Naive thymus-derived CD8-positive, alpha-beta T cell (primary cell): ENCODE measurements at places on chromosomes 13 and 19.

GRCh38 chr19:46271481-46272197 is 25.2 kb upstream of the HIF3A start:
- H3K4me3 ChIP-seq, result no peak overlapping the region
- no peaks in the 10 kb centered on the region for H3K36me3 ChIP-seq
- H3K27me3 ChIP-seq, result peaks cover 40% of the 10 kb centered on the region
- no peak overlapping the region for H3K27ac ChIP-seq

DNA sequence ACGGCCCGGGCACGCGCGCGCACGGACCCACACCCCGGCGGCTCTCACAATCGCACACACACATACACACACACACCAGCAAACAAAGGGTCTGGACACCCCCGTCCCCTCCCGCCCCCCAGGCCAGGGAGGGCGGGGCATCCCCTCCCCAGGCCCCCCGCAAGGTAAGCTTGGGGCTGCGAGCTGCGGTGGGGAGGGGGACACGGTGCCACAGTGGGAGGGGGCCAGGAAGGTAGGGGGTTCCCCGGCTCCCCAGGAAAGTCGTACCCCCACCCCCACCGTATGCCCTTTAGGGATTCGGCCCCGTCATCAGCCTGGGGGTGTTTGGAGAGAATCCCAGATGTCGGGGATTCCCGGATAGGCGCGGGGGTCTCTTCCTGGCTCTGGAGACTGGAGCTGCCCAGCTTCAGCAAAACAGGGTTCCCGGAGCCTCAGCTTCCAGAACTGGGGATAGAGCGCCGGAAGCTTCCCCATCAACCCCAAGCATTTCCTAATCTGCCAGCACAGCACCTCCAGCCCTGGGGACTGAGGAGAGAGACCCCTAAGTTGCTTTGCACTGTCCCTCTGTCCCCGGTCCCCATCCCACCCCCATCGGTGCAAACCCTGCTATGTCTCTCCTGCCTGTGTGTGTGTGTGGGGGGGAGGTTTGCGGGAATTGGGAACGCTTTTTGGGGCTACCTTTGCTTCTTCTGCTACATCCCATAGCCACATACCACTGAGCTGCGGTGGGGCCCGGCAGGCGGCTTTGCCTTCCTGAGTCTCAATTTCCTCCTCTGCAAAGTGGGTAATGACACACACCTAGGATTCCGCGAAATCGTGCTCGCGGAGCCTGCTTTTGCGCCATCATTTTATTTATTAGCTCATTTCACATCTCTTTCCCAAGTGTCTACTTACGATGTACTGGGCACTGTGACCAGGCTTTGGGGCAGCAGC is 1.8 kb upstream of the CDC37 start:
- peak overlapping the region; percentile 82 for H3K27ac ChIP-seq
- no peaks in the 10 kb centered on the region for H3K36me3 ChIP-seq
- H3K4me3 ChIP-seq, result peak overlapping the region; percentile 91
- DNase-seq, result peak; percentile 39
- H3K4me1 ChIP-seq, result peaks cover 34% of the 10 kb centered on the region

- no peak overlapping the region for H3K27ac ChIP-seq
- H3K27me3 ChIP-seq, result peaks cover 17% of the 10 kb centered on the region
- H3K4me3 ChIP-seq, result no peak overlapping the region
- no peak for DNase-seq
These were observed 35.8 kb downstream of the ZIC5 start for GRCh38 chr13:99935772-99936171.

DNA sequence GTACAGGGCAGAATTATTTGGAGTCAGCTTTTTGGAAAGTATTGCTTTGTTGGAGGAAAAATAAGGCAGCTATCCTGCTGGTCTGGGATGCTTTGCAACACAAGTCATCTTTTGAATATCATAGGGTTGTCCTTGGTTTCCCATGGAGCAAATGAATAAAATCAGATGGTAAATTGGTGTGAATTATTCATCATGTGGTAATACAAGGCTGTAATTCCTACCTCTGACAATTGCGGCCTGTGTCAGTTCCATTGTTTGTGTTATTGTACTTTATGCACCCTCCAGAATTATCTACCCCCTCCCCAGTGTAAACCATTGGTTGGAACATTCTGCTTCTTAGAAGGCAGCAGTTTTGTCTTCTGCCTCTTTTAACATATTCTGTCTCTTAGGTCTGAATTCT is 46.2 kb downstream of the RNASEH2B start:
- H3K27ac ChIP-seq, result no peak overlapping the region
- H3K4me3 ChIP-seq, result no peak overlapping the region
- H3K27me3 ChIP-seq, result no peaks in the 10 kb centered on the region
- DNase-seq, result no peak

DNA sequence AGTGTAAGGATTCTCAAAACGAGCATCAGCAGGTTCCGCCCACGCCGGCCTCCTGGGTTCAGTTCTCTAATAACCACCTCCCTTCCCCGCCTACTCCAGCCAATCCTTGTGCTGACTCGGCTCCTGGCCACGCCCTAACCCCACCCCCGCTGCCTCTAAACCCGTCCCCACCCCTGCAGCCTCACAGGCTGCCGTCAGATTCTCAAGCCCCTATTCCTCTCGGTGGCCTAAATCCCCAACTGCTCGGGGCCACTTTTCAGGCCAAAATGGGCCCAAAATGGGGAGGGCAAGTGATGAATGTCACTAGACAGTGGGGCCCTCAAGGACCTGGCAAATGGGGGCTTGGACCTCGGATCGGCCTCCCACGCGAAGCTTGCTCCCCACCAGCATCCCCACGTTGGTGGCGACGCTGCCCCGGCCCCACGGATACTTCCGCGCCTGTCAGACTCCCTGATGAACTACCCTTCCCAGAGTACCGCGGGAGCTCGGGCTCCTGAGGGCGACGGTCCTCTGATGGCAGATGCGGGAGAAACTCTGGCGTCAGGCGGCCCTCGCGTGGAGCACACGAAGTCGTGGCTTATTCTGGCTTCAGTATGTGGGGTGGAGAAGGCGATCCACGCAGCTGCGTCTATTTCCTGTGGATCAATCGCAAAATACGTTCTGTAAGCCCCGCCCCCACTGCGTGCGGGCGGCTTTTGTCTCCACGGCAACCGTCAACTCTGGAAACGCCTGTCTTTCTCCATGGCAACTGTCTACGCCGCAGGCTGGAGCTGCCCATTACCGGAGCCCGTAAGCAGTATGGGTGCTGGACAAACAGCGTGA is 24.8 kb downstream of the ZNF473 start:
- H3K4me1 ChIP-seq, result peaks cover 14% of the 10 kb centered on the region
- H3K27me3 ChIP-seq, result no peaks in the 10 kb centered on the region
- H3K4me3 ChIP-seq, result peak overlapping the region; percentile 94

- H3K36me3 ChIP-seq, result no peaks in the 10 kb centered on the region
- H3K4me1 ChIP-seq, result no peaks in the 10 kb centered on the region
- no peak for DNase-seq
- no peak overlapping the region for H3K4me3 ChIP-seq
- no peak overlapping the region for H3K27ac ChIP-seq
These were observed 1444.1 kb downstream of the SLITRK5 start for GRCh38 chr13:89115307-89115706.

GRCh38 chr13:74575729-74576125 is 441.5 kb upstream of the KLF12 start:
- DNase-seq, result peak; percentile 71
- H3K4me3 ChIP-seq, result peak overlapping the region; percentile 71
- H3K36me3 ChIP-seq, result no peaks in the 10 kb centered on the region
- peaks cover 45% of the 10 kb centered on the region for H3K27me3 ChIP-seq
- peaks cover 14% of the 10 kb centered on the region for H3K4me1 ChIP-seq

GRCh38 chr19:7545904-7546303 is 10.4 kb downstream of the PNPLA6 start:
- DNase-seq, result no peak
- H3K4me1 ChIP-seq, result peaks cover 6% of the 10 kb centered on the region
- no peaks in the 10 kb centered on the region for H3K36me3 ChIP-seq
- H3K27me3 ChIP-seq, result no peaks in the 10 kb centered on the region
- peak overlapping the region; percentile 4 for H3K27ac ChIP-seq

- peaks cover 2% of the 10 kb centered on the region for H3K4me1 ChIP-seq
- no peak for DNase-seq
- H3K4me3 ChIP-seq, result no peak overlapping the region
- peaks cover 22% of the 10 kb centered on the region for H3K36me3 ChIP-seq
- no peak overlapping the region for H3K27ac ChIP-seq
These were observed 7.4 kb upstream of the IL4I1 start for GRCh38 chr19:49904136-49904535.

DNA sequence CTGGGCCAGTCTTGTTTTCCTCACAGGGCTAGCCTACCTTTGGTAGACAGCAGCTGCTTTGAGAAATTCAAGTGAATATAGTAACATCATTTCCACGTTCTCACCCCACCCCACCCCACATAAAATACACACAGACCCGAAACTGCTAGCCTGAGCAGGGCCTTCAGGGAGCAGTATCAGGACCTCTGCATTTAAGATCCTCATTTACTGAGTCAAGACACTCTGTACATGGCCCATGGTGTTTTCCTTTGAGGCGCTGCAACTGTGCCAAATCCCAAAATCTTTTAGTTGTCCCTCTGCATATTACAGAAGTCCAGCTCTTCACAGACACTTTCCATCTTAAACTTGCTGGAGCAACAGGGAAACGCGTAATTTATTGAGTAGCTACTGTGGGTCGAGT is 43.0 kb downstream of the ESD start:
- no peaks in the 10 kb centered on the region for H3K27me3 ChIP-seq
- H3K4me1 ChIP-seq, result peaks cover 35% of the 10 kb centered on the region
- no peak overlapping the region for H3K27ac ChIP-seq
- H3K4me3 ChIP-seq, result no peak overlapping the region
- DNase-seq, result no peak

- no peaks in the 10 kb centered on the region for H3K4me1 ChIP-seq
- H3K4me3 ChIP-seq, result no peak overlapping the region
- H3K36me3 ChIP-seq, result no peaks in the 10 kb centered on the region
- no peak overlapping the region for H3K27ac ChIP-seq
- no peak for DNase-seq
These were observed 137.5 kb downstream of the DCLK1 start for GRCh38 chr13:35993686-35994085.

GRCh38 chr19:56547535-56547934 is 8.8 kb downstream of the ZFP28 start:
- no peak for DNase-seq
- no peak overlapping the region for H3K27ac ChIP-seq
- H3K27me3 ChIP-seq, result no peaks in the 10 kb centered on the region
- no peak overlapping the region for H3K4me3 ChIP-seq

DNA sequence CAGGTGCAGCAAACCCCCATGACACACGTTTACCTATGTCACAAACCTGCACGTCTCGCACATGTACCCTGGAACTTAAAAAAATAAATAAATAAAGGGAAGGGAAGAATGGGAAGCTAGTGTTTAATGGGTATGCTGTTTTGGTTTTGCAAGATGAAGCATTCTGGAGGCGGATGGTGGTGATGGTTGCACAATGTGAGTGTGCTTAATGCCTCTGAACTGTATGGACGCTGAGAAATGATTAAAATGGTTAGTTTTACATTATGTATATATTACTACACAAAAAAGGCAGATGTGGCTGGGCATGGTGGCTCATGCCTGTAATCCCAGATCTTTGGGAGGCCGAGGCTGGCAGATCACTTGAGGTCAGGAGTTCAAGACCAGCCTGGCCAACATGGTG is 17.8 kb downstream of the NFILZ start:
- no peaks in the 10 kb centered on the region for H3K36me3 ChIP-seq
- H3K27me3 ChIP-seq, result peaks cover 9% of the 10 kb centered on the region
- H3K4me1 ChIP-seq, result peaks cover 14% of the 10 kb centered on the region
- no peak overlapping the region for H3K4me3 ChIP-seq
- no peak for DNase-seq
- H3K27ac ChIP-seq, result no peak overlapping the region

- no peak within 1 kb of the TSS for H3K27ac ChIP-seq
- peak within 1 kb of the TSS; percentile 24 for H3K4me3 ChIP-seq
- H3K36me3 ChIP-seq, result no peaks in the 10 kb centered on the region
- peaks cover 9% of the 10 kb centered on the region for H3K4me1 ChIP-seq
- DNase-seq, result peak; percentile 87
- no peaks in the 10 kb centered on the region for H3K27me3 ChIP-seq
These were observed at the start of gene MEX3D for GRCh38 chr19:1568320-1569019. Gene MEX3D, minus strand, starts transcription at chr19:1568325. Its CDS starts 267 bp downstream, at chr19:1568058.

- H3K4me1 ChIP-seq, result no peaks in the 10 kb centered on the region
- H3K27me3 ChIP-seq, result no peaks in the 10 kb centered on the region
- no peak overlapping the region for H3K27ac ChIP-seq
- no peak overlapping the region for H3K4me3 ChIP-seq
These were observed 1439.4 kb downstream of the UQCRFS1 start for GRCh38 chr19:27773318-27774094.

DNA sequence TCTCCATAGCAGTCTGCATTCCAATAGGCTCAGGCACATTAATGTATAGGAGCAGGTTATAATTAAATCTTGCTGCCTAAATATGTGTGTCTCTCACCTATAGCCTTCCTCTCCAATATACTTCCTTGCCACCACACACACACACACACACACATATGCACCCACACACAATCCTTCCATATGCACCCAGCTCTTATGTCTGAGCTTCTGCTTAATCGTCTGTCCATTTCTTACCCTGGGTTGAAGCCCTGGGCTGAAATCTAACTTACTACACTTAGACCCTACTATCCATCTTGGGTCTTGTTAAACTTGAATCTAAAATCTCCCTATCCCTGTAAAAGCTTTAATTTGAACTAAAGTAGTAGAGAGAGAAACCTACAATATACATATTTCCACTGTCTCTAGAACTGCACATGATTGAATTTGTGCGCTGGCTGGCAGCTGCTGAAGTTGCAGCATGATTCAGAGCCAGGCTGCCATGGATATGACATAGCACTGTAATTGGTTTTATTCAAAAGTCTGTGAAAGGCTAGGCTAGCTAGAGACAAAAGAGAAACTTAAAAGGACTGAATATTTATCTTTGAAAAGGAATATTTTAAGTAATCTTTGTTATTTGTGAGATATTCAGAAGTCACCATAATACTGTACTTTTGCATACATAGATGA is 25.7 kb upstream of the FREM2 start:
- peaks cover 6% of the 10 kb centered on the region for H3K27me3 ChIP-seq
- no peak overlapping the region for H3K4me3 ChIP-seq
- no peaks in the 10 kb centered on the region for H3K36me3 ChIP-seq
- no peak for DNase-seq
- H3K4me1 ChIP-seq, result no peaks in the 10 kb centered on the region

DNA sequence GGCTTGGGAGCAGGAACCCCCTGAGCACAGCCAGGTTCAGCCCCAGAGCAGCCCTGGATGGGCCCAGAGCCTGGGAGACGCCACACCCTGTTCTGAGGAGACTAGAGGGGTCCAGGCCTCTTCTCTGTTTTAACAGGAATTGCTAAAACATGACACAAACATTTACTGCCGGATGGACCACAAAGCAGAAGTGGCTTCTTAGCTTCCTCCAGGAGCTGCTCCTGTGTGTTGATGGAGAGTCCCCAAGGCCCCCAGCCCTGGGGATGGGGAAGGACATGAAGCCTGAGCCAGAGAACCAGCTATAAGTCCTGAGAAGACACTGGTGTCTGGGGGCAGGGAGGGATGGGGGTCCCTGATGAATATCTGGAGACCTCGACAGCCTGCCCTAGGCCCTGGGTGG is 14.6 kb downstream of the CEACAM3 start:
- no peaks in the 10 kb centered on the region for H3K36me3 ChIP-seq
- H3K27me3 ChIP-seq, result peaks cover 6% of the 10 kb centered on the region
- no peak for DNase-seq
- H3K4me3 ChIP-seq, result no peak overlapping the region
- no peak overlapping the region for H3K27ac ChIP-seq
